Right hindlimb (tissue), 1 donor: ENCODE measurements at places on chromosomes 5 and 9.
A peak's percentile ranks its signal among the peaks of the same experiment; 100 is the strongest.

DNA sequence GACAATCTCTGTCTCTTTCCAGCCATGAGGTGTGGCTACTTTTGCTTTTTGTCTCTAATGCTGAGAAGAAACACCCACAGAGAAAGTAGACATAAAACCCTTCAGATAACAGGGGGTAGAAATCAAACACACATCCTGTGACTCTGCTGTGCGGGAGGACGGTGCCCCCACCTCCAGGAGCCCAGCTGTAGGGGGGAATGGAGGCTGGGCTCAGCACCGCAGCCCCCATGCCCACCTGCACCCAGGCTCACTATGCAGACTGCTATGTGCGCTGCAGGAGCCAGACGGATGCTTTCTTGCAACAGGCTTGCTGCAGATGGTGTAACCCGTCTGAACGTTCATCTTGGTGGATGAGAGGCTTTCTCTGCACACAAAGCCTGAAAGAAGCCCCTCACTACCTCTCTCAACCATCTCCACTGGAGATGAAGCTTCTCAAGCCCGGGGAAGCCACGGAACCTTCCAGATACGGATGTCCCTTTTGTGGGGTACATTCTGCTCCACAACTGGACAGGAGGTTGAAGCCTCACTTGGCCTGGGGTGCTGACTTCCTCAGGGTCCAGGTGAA is 207.2 kb downstream of the GADD45G start:
- DNase-seq = no peak

GRCh38 chr9:121013911-121014310 is 36.2 kb downstream of the C5 start:
- DNase-seq = no peak

GRCh38 chr5:57358796-57359592 is 123.6 kb downstream of the ACTBL2 start:
- no peak for DNase-seq

DNA sequence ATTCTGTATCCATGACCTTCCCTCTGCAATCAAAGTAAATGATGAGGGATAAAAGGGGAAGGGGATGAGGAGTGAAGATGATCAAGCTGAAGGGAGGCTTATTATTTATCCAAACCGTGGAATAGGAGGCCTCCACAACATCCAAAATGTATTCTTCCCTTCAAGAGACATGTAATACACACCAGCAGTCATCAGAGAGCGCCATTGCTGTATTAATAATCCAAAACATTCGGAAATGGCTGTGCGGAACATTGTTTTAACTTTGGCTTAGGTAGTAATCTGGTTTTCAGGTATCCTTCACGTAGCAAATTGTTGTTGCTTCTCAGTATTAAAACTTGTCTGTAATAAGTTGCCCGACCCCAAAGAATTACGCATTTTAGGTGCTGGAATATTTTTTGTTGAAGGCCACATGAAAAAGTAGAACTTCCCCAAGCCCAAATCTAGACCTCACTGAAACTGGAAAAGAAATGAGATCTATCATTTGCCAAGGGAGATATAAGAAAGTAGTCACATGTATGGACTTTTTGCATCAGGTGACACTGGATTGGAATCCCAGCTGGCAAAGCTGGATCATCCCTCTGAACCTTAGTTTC is 2.6 kb upstream of the BOD1 start:
- DNase-seq = peak; percentile 48

GRCh38 chr9:127539982-127540663 is 72.0 kb upstream of the STXBP1 start:
- DNase-seq = no peak

- no peak for DNase-seq
Measured at GRCh38 chr9:106284296-106284695, 578.7 kb upstream of the ZNF462 start.

- DNase-seq = no peak
Measured at GRCh38 chr5:173281910-173282309, 46.3 kb downstream of the STC2 start.

DNA sequence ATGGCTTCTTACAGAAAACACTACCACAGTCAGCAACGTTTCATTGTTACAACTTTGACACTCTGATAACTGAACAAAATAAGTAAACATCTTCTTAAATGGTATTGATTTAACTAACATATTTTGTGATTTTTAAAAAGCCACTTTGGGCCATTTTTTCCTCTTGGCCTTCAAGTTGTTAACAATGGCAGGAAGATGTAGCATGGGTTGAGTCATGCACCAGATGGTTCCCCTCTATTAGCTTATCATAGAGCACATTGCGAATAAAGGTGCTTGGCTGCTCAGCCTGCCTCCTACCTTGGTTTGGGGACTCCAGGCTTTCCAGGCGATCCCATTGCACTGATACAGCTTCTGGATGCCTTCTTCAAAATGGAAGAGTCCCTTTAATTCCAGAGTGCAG is 24.1 kb upstream of the CER1 start:
- DNase-seq = no peak

DNA sequence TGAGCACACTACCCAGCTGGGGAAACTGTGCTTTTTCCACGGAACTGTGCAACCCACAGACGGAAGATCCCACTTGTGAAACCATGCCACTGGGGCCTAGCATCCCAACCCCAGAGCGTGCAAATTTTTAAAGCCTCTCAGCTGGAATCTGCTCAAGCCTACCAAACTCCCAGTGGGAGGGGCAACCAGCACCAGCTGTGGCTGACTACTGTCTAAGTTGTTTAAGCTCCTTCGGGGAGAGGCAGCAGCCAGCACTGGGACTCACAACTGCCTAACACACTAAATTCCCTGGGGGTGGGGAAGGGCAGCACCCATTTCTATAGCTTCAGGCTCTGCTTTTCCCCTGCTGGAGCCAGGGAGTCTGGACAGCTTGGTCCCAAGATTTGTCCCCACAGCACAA is 287.6 kb upstream of the MSX2 start:
- peak; percentile 47 for DNase-seq

GRCh38 chr9:124784509-124784908 is 7.6 kb downstream of the OLFML2A start:
- peak; percentile 6 for DNase-seq

- no peak for DNase-seq
Measured at GRCh38 chr9:134880484-134881312, at the start of gene FCN2. Gene FCN2 (plus strand): TSS chr9:134880810. CDS start chr9:134880822, 12 bp downstream.

DNA sequence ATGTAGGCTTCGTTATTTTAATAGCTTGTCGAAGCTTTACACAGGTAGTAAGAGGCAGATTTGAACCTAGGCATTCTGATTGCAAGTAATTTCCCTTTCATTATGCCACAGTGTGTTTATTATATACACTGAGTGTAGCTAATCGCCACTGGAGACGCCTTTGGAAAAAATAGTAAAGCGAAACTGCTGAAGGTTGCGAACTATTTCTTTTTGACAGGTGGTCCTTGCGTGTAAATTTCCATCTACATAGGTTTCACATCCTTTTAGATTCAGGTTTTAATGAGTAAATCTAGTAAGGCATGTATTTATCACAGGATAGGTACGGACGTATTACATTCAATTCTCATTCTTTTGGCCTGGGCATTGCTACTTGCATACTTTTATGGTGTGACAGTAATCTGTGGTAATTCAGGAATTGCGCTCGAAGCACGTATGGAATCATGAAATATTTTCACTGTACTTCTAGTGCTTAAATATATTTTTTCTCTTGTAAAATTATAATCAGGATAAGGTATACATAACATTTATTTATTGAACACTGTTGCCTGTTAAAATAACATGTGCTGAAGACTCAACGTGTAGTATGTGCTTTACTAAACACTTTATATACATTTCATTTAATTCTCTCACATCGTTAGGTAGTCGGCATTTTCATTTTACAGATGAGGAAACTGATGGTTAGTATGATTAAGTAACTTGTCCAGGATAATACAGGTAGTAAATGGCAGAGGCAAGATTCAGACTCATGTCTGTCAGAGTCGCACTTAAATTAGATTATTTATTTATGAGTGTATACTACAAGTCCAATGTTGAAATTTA is 1.8 kb downstream of the MARCHF6 start:
- DNase-seq = no peak

DNA sequence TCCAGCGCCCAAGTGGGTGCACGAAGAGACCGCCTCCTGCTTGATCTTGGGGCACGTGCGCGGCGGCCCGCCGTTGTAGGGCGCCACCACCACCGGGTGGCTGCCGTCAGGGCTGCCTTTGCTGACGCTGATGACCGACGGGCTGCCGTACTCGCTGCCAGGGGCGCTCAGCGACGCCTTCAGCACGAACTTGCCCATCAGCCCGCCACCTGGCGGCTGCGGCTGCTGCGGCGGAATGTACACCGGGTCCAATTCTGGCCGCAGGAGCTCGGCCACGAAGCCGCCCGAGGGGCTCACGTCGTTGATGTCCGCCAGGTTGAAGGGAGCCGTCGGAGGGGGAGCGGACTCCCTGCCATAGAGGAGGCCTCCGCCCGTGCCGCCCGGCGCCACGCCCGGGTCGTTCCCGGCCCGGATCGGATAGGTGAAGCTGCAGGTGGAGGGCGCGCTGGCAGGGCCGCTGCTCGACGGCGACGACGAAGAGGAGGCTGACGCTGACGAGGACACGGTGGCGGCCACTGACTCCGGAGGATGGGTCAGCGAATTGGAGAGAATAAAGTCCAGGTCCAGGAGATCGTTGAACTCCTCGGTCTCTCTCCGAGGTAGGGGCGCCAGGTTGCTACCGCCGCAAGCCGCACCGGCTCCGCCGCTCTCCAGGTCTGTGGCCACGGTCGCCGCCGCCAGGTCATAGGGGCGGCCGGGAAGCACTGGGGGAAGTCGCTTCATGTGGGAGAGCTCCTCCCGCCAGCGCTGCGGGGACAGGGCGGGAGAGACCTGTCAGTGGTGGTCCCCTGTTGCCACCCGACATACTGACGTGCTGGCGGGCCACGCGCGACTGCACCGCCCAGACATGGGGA is 1.8 kb downstream of the KLF4 start:
- DNase-seq = peak; percentile 80

DNA sequence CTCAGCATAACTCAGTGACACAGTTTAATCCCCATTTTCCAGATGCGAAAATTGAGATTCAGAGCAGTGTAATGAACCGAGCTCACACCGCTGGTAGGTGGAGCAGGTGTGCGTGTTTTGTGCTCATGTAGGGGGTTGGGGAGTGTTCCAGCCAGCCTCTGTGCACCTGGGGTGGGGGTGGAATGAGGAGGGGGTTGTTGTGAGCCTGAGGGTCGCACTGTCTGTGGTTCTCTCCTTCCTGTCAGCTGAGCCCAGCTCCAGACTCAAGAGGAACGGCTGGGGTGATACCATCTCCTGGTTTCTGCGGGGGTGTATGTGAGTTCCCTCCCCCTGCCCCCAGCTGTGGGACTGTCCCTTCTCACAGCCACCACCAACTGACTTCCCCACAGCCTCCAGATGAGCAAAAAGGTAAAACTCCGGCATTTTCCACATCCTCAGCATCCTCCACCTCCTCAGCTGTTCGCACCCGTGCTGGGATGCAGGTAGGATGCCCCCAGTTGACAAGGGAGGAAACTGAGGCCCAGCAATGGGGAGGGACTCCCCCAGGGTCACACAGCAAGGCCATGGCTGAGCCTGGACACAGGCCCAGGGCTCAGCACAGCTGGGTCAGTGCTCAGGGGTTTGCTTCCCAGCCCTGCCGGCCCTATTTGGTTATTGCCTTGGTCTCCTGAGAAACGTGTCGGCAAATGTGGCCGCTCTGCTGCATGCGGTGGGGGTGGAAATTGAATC is 2.1 kb downstream of the SH2D3C start:
- no peak for DNase-seq

DNA sequence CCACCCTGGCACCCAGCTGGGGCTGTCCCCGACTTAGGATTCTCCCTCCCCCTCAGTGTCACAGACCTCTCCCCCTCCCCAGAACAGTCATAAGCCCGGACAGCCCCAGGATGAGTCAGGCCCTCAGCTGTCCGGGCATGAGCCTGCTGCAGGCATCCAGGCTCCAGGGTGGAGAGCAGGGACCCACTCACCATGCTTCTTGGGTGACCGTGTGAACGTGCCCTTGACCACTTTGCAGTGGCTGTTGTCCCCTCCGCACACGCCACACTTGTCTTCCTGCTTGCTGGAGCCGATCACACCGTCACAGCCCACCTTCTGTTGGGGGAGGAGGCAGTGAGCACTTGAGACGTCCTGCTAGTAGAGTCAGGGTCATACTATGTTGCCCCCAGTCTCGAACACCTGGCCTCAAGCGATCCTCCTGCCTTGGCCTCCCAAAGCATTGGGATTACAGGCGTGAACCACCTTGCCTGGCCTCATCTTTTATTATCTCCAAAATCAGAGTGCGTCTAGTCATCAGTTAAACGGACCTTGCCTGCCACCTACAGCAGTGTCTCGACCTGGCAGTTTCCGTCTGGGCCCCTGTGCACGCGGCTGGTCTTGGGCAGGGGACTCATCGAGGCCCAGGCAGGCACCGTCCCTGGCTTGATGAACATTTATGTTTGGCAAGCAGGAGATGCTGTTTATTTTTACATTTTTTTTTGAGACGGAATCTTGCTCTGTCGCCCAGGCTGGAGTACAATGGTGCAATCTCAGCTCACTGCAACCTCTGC is 72.6 kb downstream of the ZNF354C start:
- DNase-seq = no peak

GRCh38 chr9:12224449-12224848 is 468.7 kb upstream of the TYRP1 start:
- no peak for DNase-seq

DNA sequence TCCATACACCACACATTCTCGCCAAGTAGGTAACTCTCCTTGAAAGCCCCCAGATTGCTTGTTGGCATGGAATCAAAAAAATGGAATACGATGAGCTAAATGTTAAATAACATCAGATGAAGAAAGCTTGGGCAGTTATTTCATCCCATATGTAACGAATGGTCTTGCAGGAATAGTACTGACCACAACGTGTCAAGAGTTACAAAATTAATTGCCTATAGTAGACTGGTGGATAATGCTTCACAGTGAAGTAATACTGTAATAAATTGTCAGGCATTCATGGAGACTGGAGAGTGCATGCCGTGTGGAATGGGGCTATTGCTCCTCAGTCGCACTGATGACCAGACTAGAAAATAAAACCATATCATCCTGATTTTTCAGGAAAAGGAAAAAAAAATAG is 1628.7 kb downstream of the MAT2B start:
- no peak for DNase-seq

GRCh38 chr9:123687246-123687751 is 242.6 kb downstream of the DENND1A start:
- no peak for DNase-seq

DNA sequence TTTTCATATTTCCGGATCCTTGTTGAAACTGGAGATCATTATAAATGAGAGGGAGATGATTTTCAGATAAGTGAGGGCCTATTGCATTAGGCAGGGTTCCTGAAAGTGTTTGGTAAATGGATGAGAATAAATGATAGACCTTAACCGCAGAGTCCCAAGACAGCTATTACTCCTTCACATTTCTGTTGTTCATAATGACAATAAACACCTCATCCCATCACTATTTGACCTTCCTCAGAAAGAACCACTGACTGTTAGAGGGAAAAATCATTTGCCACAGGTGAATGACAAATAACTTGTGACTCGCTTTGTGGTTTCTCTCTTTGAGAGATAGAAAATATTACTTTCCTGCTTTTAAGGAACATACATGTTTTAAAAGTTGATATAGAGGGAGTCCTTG is 47.3 kb upstream of the TRMT10B start:
- no peak for DNase-seq

- DNase-seq = no peak
Measured at GRCh38 chr9:118577121-118577520, 792.1 kb downstream of the BRINP1 start.
